Urothelium cell line (cell line): ENCODE measurements at places on chromosomes 4 and X.
A peak's percentile ranks its signal among the peaks of the same experiment; 100 is the strongest.

DNA sequence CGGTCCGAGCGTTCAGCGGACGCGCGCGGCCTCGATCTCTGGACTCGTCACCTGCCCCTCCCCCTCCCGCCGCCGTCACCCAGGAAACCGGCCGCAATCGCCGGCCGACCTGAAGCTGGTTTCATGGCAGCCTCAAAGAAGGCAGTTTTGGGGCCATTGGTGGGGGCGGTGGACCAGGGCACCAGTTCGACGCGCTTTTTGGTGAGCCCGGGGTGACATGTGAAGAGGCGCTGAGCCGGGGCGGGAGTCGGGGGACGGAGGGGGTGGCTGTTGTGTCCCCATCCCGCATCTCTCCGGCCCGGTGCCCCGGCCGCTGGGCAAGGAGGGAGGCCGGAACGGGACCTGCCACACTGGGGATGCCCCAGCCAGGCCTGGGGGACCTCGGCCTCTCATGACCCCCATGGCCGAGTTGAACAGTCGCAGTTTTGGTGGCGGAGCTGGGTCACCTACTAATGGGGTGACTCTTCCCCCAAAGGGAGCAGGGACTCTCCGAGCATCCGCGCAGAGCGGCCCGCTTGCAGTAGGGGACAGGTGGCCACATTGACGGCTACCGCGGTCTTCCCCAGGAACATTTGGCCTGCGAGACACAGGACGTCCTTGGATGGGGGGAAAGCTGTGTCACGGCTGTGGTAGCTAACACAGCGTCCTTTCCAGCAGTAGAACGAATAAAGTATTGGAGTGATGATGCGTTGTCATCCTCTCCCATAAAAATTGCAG, at the start of gene GK:
TSS of gene GK (plus strand) at position 9 of the 717 bp plus-strand sequence. CDS start at position 124, 115 bp downstream.
- DNase-seq: peak; percentile 4

DNA sequence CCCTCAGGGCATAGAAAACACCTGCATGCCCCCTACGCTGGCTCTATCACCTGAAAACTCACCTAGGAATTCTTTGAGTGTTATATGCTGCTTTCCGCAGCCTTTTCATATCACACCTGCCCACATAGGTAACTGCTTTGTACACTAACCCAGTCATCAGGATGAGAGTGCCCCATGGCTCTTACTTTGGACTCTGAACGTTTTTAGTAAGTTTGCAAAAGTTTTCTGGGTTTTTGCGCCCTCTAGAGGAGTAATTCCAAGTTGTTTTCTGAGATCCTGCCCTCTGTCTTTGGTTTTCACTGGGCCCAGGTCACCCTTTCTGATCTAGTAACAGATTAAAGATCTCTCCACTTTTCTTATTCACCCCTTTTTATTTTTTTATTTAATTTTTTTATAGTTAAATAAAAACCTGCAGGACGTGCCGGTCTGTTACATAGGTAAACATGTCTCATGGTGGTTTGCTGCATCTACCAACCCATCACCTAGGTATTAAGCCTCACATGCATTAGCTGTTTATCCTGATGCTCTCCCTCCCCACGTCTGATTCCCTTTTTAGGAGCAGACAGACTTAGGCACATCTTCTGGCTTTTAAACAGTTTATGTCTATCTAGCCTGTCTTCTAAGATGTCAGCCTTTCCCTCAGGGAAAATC, 139.2 kb downstream of the NWD2 start:
- DNase-seq: peak; percentile 54

- DNase-seq: no peak
These were observed 76.8 kb downstream of the DCHS2 start for GRCh38 chr4:154414796-154415195.

DNA sequence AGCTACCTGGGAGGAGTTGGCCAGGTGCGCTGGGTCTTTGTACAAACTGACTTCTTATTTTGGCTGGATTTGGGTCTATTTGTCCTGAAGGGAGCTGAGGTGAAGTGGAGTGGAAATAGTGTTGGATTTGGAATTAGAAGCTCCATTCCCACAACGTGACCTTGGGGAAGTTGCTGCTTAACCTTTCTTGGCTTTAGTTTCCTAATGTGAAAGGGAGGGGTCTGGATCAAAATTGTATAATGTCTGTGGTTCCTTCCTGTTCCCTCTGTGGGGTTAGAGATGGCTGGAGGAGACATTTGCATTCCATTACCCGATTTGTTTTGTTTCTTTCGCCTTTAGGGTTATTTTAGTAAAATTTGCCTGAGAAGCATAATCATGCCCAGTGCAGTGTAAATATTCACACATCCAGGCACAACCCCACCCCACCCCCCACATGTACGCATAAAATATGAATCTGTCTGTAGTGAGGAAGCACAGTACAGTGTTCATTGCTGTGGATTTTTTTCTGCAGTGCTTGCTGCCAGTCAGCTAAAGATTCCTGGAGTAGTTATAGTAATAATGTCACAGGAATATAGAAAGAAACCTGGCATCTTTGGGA, 21.5 kb downstream of the JADE1 start:
- no peak for DNase-seq

DNA sequence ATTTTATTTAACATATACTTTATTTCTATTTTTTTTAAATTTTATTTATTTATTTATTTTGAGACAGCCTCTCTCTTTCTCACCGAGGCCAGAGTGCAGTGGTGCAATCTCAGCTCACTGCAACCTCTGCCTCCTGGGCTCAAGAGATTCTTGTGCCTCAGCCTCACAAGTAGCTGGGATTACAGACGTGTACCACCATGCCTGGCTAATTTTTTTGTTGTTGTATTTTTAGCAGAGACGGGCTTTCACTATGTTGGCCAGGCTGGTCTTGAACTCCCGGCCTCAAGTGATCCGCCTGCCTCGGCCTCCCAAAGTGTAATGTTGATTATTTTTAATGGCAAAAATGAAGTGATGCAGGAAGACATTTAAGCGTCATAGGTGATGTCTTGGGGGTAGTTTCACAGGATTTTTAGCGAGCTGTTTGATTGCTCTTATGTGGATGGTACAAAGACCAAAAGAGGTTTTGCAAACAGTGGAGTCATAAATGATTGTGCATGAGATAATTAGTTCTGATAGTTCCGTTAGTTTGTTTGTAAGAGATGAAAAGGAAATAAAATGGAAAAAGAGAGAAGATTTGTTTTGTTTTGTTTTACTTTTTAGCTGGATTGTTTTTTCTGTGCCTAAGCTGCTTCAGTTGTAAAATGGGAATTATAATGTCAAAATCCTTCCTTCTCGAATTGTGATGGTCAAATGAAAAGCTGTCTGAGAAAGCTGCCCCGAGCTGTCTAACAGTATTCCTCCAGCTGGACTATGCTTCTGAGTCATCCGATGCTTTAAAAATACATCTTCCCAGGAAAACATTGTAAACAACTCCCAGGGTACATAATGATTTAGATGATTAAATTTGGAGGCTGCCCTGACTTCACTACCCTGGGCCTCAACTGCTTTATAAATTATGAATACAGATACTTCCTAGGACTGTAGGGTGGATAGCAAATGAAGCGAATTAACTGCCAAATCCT, 14.7 kb downstream of the RHOH start:
- DNase-seq: no peak

DNA sequence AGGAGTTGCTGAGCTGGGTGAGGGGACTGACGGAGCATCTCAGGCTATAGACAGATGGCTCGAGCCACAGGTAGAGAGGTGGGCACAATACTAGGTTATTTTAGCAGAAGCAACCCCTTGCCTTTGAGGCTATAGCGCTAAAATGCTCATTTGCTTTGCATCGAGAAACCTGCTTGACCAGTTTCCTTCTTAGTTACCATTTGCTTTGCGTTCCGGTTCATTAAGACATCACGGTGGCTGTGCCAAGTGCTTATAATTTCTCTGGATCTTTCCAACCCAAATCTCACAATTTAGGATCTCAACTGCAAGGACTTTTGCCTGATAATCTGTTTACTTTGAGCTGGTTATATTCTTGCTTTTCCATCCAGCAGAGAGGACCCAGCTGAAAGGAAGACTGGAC, 40.8 kb downstream of the DLG3 start:
- no peak for DNase-seq

- no peak for DNase-seq
These were observed 150.3 kb downstream of the MSL3 start for GRCh38 chrX:11908371-11908770.

GRCh38 chrX:105610411-105610810, 211.9 kb upstream of the NRK start:
- no peak for DNase-seq

DNA sequence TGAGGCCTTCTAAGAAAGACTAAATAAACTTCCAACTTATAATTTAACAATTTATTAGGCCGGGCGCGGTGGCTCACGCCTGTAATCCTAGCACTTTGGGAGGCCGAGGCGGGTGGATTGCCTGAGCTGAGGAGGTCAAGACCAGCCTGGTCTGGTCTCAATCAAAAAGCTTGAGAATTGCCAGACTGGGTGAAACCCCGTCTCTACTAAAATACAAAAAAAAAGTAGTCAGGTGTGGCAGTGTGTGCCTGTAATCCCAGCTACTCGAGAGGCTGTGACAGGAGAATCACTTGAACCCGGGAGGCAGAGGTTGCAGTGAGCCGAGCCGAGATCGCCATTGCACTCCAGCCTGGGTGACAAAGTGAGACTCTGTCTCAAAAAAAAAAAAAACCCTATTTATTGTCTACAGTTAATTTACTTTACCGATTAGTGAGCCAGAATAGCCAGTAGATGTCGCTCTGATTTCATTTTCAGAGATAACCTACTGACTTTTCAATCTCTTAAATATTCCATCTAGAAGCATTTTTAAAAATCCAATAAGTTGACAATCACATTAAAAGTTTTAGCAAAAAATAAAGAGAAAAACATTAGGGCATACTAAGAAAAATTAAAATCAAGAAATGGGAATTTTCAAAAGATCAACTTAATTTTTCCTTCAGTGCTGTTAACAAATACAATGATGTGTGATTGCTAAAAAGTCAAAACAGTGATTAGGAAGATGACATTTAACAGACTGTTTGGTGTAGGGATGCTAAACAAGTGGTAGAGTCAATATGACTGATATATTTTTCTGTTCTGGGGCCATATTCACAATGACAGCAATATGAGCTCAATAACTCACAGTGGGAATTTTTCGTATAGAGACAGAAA, 4.3 kb upstream of the SHROOM3 start:
- peak; percentile 44 for DNase-seq

DNA sequence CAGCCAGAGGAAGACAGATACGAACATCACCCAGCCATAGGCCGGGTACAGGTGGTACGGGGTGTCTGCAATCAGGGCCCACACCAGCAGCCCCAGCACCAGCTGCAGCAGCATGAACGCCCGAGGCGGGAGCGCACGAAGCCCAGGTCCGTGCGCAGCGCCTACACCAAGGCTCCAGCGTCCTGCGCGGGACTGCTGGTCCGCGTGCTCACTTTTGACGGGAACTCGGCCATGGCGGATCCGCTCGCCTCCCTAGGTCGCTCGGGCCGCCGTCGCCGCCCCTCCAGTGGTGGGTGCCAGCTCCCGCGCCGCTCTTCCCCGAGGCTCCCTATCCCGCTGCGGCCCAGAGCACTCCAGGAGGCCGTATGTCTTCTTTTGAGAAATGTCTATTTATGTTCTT, 181.2 kb upstream of the DIPK2B start:
- DNase-seq: no peak

- no peak for DNase-seq
These were observed 10.5 kb downstream of the WDFY3 start for GRCh38 chr4:84956014-84956413.

GRCh38 chrX:28835991-28836390, 248.7 kb downstream of the IL1RAPL1 start:
- DNase-seq: no peak

DNA sequence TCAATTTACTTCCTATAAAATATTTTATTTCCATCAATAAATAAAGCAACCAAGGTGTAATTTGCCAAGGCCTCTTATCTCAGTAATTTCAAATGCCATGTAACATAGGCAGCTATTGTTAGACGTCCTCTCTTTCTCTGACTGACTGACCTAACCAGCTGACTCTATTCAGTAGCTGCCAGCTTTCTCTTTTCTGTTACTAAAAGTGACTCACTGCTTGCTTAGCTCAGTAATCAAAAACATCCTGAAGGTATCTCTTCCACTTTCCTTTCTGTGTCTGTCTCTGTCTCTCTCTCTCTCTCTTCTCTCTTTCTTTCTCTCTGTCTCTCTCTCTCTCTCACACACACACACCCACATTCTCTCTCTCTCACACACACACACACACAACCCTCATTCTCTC, 134.2 kb downstream of the SPOCK3 start:
- peak; percentile 13 for DNase-seq

DNA sequence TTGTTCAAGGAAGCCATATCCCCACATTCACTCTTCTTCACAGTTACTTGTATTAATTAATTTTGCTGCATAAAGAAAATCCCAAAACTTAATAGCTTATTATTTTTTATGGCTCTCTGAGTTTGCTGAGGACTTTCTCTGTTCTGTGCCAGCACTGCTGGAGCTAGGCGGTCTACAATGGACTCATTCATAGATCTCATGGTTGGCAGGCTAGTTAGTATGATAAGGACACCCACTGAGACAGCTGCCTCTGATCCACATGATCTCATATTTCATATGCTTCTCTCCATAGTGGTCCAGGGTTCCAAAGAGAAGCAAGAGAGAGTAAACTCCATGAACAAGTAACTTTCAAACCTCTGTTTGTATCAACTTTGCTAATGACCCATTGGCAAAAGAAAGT, 170.2 kb downstream of the ADGRA3 start:
- no peak for DNase-seq

GRCh38 chrX:140710710-140711109, 1.2 kb downstream of the LINC00632 start:
- DNase-seq: no peak

- DNase-seq: no peak
These were observed 37.4 kb upstream of the STS start for GRCh38 chrX:7109838-7110793.

DNA sequence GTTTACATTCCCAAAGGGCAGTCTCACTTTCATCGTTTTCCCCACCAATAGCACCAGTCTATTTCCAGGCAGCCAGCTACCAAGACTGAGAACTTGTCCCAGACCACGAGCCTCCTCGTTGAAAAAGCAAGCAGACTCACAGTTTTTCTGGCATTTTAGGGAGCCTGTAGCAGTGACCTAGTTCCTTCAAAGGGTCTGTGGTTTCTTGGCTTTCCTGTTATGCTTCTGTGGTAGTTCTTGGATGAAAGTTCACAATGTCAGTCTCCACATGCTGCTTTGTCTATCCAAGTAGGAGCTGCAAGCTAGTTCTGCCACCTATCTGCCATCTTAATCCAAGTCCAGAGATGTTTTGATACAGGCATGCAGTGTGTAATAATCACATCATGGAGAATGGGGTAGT, 151.6 kb upstream of the ZC4H2 start:
- DNase-seq: no peak

- no peak for DNase-seq
These were observed 58.4 kb upstream of the TADA2B start for GRCh38 chr4:6984612-6985425.

GRCh38 chrX:31366041-31366440, 294.2 kb upstream of the FTHL17 start:
- no peak for DNase-seq
